Esophagus squamous epithelium (tissue), 5 donors: ENCODE measurements at places on chromosomes 3 and 15. TPM values are rescaled to one million over a fixed set of nuclear protein-coding genes. Genes with fewer than 3 reads are reported as not detected.

Gene ISG20
- total RNA-seq: 24.1 TPM

- no peak for DNase-seq
Observed at GRCh38 chr3:100682056-100682853, 27.0 kb upstream of the TFG start.

DNA sequence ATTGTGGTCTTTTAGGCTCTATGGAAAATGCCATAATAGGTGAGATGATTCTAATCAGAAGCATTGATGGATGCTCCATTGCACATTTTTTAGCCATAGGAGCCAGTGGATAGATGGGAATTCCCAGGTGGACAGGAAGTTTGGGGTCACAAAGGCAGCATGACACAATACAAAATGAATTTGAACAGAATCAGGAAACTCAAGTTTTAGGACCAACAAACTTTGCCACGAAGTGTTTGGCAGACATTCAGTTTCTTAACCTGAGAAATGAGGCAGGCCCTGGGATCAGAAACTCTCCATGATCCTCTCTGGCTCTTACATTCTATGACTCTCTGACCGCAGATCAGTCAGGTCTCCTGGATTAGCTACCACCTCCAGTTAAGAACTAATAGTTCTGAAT is 275.4 kb downstream of the TIGIT start:
- no peak for DNase-seq

DNA sequence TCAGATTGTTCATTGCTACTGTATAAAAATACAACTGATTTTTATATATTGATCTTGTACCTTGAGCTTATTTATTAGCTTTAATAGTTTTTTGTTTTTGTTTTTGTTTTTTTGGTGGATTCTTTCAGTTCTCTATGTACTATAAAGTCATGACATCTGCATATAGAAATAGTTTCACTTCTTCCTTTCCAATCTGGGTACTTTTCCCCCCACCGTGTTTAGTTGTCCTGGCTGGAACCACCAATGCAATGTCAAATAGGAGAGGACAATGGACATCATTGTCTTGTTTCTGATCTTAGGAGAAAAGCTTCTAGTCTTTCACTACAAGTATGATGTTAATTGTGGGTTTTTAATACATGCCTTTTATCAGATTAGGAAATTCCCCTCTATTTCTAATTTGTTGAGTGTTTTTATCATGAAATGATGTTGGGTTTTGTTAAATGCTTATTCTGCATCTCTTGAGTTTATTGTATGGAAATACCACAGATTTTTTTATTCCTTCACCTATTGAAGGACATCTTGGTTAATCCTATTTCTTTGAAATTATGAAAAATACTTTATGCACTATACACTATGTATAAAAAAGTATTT is 2.8 kb upstream of the XCR1 start:
- DNase-seq: no peak

DNA sequence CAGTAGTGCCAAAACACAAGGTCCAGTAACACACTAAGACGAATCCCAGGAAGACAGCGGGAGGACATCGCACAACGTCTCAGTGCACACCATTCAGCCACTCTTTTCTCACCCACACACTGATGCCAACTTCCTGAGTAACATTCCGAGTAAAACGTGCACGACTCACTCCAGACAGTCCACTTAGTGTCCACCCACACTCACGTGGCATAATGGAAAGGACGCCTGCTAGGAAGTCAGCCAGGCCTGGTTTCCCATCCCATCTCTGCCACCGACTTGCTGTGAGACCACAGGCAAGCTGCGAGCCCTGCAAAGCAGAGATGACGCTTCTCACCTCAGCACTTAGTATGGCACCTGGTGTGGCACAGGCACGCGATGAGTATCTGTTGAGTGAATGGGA is 36.8 kb upstream of the VGLL4 start:
- DNase-seq: no peak

DNA sequence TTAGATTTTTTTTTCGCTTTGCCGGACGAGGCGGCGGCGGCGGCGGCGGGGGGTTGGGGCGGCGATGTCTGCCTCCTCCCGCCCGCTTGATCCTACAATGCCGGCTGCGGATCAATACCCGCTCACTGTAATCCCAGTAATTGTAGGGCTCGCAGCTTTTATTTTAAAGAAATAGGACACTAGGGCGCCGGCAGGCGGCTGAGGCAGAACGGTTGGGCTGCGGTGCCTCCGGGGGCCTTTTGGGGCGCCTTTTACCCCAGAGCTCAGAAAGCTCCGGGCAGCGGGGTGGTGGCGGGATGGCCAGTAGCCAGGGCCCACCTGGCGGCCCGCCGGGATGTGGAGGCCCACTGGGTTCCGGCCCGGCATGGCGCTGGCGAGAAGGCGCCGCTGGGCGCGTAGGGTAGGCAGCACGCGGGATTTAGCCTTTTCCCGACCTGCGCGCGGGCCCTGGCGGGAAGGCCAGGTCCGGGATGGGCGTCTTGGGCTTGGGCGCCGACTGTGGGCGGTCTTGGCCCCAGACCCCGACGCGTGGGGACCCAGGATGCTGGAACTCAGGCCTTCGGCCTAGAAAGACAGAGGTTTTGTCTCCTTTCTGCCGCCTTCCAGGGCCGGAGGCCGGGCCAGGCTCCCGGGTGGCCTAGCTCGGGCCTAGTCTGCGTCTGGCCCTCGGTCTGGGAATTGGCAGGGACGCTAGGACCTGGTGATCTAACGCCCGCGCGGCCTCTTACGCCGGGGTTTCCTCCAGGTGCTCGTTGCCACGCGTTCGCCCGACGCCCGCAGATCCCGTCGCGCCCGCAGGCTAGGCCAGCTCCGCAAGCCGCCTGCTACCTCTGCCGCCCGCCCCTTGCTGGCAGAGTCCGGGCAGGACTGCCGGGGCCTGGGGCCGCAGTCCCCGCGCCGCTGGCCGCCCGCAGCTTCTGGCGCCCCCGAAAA is 15.5 kb upstream of the ONECUT1 start:
- DNase-seq: no peak

DNA sequence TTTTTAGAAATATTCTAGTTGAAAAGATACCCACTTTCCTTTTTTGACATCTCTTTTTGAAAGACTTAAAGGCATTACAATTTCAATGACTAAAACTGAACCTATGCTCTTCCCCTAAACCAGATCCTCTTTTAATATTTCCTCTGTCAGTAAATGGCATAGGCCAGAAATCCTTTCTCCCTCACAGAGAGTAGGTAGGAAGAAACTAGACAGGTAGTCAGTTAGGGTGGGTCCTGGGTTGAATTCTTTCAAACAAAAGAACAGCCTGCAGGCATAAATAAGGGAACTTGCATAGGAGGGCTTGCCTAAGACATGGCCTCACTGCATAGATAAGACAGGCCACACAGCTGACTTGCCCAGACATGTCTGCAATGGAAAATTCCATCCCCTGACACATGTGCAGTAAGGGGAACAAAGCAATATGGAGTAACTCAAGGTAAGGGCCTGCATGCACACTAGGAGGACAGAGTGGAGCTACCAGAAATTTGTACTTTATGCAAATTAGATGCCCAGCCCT is 23.1 kb downstream of the PLSCR5 start:
- DNase-seq: no peak

DNA sequence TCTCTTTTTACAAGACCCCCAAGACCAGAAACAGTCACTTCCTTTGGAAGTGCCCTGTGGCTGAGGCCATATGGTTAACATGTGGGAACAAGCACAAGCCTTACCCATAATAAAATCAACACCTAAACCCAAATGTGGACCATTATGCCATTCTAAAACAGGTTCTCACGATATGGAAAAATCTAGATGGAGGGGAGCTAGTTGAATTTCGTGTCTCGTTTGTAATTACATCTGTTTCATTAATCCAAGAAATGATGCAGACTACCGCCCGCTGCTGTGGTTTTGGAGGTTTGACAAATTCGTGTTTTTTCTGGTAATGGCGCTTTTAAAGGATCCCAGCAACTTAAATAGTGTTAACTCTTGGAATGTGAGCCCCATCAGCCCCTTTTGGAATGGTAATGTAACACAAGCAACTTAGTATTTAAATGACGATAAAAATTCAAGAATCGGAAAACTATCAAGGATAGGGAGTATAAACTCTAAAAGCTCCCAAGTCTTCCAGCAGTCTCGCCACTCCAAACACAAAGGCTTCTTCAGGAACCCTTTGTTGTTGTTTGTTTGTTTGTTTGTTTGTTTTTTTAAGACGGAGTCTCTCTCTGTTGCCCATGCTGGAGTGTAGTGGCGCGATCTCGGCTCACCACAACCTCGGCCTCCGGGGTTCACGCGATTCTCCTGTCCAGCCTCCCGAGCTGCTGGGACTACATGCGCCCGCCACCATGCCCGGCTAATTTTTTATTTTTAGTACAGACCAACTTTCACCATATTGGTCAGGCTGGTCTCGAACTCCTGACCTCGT is 1.1 kb downstream of the CNBP start:
- DNase-seq: no peak
